ENCODE measurements at places on chromosomes 11 and 22.

- DNase-seq: no peak
Measured at GRCh38 chr11:75557666-75558494, 4.2 kb upstream of the SERPINH1 start.

GRCh38 chr11:43737201-43737590, 56.7 kb downstream of the HSD17B12 start:
- DNase-seq: no peak

- DNase-seq: no peak
Measured at GRCh38 chr11:120207512-120207911, 3.3 kb upstream of the OAF start.

DNA sequence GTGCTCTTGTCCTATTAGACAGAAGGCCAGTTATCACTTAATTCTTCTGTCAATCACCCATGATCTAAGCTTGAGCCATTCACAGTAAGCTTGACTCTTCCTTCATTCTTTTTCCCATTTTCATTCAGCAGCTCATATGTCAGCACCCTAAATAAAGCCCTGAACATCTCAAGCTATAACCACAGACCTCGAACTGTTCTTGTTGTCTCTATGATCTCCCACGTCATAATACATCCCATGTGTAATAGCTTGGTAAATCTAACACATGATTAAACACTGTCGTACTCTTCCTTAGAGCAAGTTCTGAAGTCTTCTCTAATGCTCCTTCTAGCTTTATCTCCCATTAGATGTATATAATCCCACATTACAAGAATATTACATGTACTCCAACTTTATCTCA, 14.4 kb downstream of the MUC15 start:
- no peak for DNase-seq

- no peak for DNase-seq
Measured at GRCh38 chr11:75547617-75548058, 14.4 kb upstream of the SERPINH1 start.

GRCh38 chr11:91810871-91811270, 413.7 kb upstream of the FAT3 start:
- no peak for DNase-seq

DNA sequence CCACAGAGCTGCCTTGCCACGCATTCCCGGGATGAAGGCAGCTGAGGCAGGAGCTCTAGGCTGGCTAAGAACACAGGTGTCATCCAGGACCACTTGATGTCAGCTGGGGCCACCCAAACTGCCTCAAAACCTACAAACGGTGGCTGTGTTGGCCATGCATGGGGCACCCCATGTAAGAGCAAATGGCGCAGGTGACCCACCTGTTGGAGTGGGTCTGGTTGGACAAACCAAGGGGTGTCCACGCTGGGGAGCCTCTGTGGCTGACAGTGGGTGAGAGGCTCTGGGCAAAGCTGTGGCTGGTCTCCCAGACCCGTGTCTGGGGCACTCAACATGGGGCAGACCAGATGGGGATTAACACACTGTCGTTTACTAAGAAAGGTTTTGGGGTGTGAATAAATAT, 19.0 kb upstream of the SYT8 start:
- no peak for DNase-seq

- no peak for DNase-seq
Measured at GRCh38 chr11:8248786-8249185, 14.9 kb downstream of the LMO1 start.

DNA sequence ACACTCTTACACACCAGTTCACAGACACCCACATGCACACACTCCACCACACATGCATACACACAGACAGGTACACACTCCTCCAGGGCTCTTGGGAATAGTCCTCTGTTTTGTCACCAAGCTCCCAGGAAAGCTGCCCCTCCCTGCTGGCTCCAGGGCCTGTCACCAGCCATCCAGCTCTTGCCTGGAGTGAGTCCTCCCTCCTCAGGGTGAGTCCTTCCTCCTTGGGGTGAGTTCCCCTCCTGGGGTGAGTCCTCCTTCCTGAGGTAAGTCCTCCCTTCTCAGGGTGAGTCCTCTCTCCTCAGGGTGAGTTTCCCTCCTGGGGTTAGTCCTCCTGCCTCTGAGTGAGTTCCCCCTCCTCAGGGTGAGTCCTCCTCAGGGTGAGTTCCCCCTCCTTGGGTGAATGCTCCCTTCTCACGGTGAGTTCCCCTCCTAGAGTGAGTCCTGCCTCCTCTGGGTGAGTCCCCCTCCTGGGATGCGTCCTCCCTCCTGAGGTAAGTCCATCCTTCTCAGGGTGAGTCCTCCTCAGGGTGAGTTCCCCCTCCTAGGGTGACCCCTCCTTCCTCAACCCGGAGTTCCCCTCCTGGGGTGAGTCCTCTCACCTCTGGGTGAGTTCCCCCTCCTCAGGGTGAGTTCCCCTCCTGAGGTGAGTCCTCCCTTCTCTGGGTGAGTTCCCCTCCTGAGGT, 100.6 kb upstream of the FGF3 start:
- no peak for DNase-seq

- DNase-seq: no peak
Measured at GRCh38 chr11:92692826-92693546, 276.5 kb upstream of the MTNR1B start.

GRCh38 chr11:127993281-127993680, 594.1 kb downstream of the ETS1 start:
- DNase-seq: no peak

DNA sequence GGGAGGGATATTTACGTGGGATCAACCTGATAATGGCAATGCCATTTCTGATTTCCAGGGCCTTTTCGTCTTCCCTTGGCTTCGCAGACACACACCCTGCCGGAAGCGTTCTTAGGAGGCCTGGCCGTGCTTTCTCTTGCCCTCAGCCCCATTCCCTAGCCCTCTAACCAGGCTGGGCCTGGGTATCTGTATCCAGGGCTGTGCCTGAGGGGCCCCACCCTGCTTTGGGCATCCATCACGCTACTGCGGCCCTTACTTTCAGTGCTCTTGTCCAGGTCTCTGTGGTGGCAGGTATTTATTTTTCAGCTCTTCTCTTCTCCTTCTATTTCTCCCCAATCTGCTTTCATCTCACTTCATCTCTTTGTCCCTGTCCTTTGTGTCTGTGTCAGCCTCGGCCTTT, 105.0 kb downstream of the ZBTB16 start:
- DNase-seq: no peak
